ENCODE measurements at places on chromosomes 2 and 18.

DNA sequence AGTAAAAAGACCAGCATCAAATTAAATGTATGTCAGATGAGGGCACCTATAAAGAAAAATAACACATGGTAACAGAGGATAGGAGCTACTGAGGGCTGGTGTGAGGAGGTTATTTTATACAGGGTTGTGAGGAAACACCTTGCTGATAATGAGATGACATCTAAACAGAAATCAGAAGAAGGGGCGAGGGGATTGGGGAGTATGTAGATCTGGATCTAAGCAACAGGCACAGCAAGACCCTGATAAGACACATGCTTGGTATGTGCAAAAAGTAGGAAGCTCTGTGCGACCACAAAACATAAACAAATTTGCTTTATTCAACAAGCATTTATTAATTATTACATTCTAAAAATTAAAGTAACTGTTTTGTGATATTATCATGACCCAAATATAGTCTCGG, 295.4 kb downstream of the ZEB2 start:
- DNase-seq, result no peak

GRCh38 chr2:26687801-26688200, 4.7 kb upstream of the KCNK3 start:
- no peak for DNase-seq

DNA sequence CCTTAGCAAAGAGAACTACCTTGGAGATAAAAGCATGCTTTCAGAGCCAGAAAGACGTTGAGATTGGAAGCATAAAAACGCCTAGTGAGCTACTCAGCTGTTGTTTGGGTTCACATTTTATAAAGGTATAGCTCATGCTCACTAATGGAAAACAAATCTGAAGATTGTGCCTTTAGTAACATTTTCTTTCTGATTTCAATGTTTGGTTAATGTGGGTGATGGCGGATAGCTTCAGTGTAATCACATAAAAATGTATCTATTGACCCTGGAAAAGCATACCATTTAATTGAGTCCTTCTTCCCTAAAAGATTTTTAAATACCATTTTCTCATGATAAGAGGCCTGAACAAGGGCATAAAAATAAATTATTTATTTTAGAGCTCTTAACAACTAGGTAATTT, 73.4 kb downstream of the DTNA start:
- no peak for DNase-seq

DNA sequence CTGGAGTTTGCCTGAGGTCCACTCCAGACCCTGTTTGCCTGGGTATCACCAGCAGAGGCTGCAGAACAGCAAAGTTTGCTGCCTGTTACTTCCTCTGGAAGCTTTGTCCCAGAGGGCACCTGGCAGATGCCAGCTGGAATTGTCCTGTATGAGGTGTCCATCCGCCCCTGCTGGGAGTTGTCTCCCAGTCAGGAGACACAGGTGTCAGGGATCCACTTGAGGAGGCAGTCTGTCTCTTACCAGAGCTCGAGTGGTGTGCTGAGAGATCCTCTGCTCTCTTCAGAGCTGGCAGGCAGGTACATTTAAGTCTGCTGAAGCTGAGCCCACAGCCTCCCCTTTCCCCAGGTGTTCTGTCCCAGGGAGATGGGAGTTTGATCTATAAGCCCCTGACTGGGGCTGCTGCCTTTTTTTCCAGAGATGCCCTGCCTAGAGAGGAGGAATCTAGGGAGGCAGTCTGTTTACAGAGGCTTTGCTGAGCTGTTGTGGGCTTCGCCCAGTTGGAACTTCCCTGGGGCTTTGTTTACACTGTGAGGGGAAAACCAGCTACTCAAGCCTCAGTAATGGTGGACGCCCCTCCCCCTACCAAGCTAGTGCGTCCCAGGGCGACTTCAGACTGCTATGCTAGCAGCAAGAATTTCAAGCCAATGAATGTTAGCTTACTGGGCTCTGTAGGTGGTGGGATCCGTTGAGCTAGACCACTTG, 34.7 kb downstream of the TFPI start:
- DNase-seq, result no peak

- DNase-seq, result no peak
Observed at GRCh38 chr2:168633200-168633599, 169.2 kb upstream of the NOSTRIN start.

DNA sequence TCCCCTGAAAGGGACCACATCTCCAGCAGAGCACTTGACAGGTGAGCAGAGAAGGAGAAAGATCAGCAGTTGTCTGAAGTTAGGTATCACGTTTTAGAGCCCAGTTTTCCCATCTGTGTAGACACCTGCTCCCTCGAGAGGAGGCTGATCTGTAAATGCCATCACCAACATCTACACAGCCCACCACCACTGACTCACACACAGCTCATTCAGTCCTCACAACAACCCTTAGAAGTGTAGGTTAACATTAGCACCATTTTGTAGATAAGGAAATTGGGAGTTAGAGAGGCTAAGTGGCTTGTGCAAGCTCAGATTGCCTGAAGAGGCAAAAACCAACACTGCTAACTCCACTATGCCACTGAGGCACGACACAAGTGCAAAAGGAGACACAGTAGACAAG, 37.2 kb upstream of the STAT1 start:
- DNase-seq, result no peak

DNA sequence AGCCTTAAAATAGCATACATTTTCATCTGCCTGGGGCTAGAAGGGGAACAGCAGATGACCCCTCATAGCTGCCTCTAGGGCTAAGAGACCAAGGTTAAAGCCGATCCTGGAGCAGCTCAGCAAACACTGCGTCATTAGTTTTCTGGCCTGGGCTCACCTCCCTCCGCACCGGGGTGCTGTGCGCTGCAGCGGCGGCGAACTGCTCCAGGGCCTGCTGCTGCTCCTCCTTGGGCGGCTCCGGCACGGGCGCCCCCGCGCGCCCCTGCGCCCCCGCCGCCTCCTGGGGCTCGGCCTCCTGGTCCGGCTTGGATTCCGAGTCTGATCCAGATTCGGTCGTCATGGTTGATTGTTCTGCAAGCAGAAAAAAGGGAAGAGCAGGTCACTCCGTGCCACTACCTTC, 55.0 kb downstream of the EPB41L3 start:
- DNase-seq, result no peak

GRCh38 chr2:236014408-236015131, 153.6 kb downstream of the GBX2 start:
- no peak for DNase-seq

GRCh38 chr2:84891355-84892010, 10.6 kb upstream of the TRABD2A start:
- no peak for DNase-seq

DNA sequence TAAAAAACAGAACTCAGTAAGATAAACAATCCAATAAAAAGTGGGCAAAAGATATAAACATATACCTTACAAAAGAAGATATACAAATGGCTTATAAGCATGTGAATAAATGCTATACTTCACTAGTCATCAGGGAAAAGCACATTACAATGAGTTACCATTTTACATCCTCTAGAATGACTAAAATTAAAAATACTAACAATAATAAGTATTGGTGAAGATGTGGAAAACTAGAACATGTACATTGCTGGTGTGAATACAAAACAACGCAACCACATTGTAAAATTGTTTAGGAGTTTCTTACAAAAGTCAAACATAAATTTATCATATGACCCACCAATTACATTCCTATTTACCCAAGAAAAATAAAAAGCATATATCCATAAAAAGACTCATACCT, 80.1 kb downstream of the SPIRE1 start:
- DNase-seq, result no peak

GRCh38 chr2:118179445-118179844, 91.2 kb downstream of the INSIG2 start:
- no peak for DNase-seq

GRCh38 chr2:9008951-9009664, 5.6 kb upstream of the MBOAT2 start:
- DNase-seq, result no peak

DNA sequence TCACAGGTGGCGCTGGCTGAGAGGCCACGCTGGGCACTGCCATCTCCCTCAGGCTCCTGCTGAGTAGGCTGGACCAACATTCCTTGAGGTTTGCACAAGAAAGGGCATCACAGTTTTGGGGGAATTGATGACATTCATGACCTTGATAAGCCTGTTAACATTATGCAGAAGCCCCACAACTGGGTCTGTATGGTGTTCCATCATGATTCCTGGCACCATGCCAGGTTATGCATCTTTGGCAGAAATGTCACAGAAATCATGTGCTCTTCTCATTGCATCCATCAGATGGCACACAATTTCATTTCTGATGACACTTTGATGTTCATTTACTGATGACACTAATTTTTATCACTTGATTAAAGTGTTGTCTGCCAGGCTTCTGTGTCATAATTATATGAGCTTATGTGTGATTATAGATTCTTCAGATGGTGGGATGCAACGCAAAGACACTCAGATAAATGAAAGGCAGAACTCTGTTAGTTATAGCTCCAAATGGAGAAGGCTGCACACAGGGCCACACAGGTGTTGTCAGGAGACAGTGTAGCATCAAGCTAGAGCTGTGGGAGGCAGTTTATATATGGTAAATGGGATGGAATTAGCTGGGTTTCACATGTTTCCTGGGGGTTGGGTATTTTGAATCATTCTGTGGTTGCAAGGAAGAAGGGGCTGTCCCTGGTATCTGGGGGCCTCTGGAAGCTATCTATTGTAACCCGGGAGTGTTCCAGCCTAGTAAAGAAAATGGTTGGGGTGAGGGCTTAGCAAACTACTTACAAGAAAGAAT, 191.3 kb downstream of the SLC39A10 start:
- DNase-seq, result peak; percentile 23

- DNase-seq, result no peak
Observed at GRCh38 chr2:74496997-74497776, 2.2 kb downstream of the LBX2 start.

All from CD4-positive, alpha-beta T cell treated with Interleukin-6 for 4 hours (primary cell).